Mesendoderm (in vitro differentiated cells): ENCODE measurements at places on chromosomes 1 and 21.

DNA sequence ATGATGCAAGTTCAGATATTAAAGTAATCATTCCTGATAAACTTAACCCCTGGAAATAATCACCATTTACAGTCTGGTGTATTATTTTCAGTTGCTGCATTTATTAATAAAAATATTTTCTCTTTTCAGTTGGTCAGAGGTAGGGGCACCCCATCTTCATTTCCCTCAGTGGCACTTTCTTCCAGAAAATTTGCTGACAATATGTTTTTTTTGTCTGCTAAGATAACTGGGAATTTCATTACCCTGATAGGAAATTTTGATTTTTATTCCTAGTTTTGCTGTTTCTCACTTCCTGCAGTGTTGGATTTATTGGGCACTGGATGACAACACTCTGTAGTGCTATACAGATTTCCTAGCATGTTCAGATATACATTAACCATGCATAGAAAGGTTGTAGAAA, 33.1 kb upstream of the APOBEC4 start:
- no peak for DNase-seq

- DNase-seq = peak; percentile 32
These were observed 51.8 kb downstream of the RGS2 start for GRCh38 chr1:192860478-192861185.

- DNase-seq = no peak
These were observed 5.2 kb upstream of the GALNT2 start for GRCh38 chr1:230061801-230062200.

DNA sequence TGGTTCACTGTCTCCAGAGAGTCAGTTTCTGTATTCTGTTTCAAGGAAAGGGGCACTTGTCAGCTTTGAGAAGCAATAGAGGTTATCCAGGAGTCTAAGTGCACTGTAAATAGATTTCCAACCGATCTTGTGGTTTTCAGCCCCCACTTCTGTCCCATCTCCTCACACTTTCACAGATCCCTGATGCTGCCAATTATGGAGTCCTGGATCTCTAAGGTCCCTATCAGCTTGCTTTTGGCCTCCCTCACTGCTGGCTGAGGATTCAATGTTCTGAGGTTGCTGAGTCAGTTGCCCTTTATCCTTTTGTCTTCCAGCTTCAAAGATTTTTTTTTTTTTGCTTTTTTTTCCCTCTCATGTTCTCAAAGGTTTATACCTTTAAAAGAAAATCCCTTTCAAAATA, 98.4 kb downstream of the DIRAS3 start:
- DNase-seq = no peak

DNA sequence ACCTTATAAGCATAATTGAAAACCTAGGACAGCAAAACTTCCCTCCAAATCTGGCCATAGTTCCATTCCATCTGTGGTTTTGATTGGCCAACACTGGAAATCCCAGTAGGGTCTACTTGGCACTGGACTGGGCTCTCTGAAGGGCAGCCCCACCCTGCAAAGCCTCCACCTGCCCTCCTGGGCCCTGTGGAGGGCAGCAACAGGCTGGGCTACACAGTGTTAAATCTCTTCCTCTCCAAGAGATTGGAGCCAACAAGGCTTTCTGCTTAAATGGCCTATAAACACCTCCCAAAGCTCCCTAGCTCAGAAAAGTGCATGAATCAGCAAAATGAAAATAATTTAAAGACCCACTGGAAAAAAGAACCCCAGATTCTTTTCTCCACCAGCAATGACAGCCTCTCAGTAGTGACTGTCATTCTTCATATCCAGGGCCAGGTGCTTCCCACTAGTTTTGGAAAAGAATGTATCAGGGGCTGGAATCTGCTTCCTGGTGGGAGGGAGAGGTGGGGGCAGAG, 58.5 kb downstream of the BEND5 start:
- DNase-seq = no peak

DNA sequence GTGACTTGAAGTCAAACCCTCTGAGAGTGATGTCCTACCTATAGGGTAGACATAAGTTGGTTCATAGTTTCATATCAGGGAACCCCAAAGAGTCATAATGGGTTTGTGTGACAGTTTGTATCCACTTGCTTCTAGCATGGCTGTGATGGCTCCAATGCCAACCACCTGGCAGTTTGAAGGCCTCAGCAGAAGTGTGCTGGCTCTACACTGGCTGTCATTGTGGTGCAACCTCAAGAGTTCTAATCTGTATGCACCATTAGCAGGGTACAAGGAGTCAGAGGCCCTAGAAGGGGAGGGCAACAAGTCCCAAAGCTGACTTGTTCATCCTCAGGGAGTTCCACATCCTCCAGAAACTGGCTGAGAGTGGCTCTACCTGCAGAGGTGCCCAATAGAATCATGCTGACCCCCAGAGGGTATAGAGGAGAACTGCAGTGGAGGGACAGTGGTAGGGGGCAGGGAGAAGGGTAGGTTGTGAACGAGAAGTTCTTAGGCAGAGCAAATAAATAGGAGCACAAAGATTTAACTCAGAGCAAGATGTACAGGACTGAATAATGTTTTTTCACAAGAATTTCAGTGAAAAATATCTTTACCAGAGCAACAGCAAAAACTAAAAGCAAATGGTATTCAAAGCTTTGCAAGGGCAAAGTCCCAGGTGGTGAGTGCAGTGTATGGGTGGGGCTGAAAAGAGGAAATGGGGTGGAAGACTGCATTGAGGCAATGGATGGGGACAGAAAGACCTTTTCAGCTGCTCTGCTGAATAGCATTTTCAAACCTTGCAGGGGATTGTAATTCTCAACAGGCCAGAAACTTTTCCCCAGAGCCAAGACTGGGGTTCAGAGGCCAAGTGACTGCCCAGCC, 3.2 kb downstream of the FCRL2 start:
- peak; percentile 76 for DNase-seq

GRCh38 chr1:234536741-234537140, 57.8 kb upstream of the TARBP1 start:
- DNase-seq = no peak

GRCh38 chr21:25790122-25790877, 55.5 kb downstream of the GABPA start:
- DNase-seq = peak; percentile 59

DNA sequence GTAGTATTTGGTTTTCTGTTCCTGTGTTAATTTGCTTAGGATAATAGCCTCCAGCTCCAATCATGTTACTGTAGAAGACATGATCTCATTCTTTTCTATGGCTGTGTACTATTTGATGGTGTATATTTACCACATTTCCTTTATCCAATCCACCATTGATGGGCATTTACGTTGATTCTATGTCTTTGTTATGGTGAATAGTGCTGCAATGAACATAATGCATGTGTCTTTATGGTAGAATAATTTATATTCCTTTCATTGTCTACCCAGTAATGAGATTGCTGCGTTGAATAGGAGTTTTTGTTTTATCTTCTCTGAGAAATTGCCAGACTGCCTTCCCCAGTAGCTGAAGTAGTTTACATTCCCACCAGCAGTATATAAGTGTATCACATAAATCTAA, 538.8 kb downstream of the LRRIQ3 start:
- DNase-seq = no peak

DNA sequence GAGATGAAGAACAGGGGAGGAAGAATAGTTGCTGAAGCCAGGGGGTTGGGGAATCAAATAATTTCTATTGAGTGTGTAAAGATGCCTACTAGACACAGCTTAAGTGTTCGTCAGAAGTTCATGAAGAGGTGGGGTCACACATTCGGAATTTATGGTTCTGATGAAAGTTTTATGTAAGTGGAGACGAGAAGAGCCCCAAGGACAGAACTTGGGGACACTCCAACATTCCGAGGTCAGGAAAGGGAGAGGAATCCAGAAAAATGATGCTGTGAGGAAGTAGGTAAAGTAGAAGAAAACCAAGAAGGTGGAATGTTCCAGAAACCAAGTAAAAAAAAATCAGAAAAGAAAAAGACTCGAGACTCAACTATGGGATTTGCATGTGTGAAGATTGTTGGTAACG, 272.5 kb downstream of the SIPA1L2 start:
- DNase-seq = no peak
